ENCODE measurements at places on chromosomes 3 and 15.

- DNase-seq, result no peak
Measured at GRCh38 chr3:10292505-10293419, at the start of gene GHRL. Gene GHRL (minus strand): TSS chr3:10292947. CDS start chr3:10290180, 2,767 bp downstream.

GRCh38 chr3:73086071-73086494 lies 24.6 kb downstream of the EBLN2 start:
- DNase-seq, result peak; percentile 36

GRCh38 chr15:68616397-68616796 lies 37.6 kb downstream of the CORO2B start:
- no peak for DNase-seq

DNA sequence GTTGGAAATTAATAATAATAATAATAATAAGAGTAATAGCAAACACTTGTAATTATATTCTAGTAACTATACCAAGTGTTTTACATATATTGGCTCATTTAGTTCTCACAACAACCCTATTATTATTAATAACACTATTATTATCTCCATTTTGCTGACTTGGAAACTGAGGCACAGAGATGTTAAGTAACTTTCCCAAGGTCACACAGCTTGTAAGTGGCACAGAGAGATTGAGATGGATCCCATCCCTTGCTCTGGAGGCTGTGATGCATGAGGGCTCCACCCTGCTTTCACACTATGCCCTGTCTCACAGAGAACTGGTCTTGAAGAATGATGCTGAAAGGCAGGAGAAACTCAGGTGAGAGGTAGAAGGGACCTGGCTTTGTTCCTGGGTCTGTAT lies 31.9 kb downstream of the TRIM42 start:
- DNase-seq, result no peak

GRCh38 chr3:151303751-151304150 lies 12.9 kb downstream of the GPR87 start:
- DNase-seq, result no peak

- DNase-seq, result no peak
Measured at GRCh38 chr3:55815262-55815661, 328.2 kb upstream of the WNT5A start.

DNA sequence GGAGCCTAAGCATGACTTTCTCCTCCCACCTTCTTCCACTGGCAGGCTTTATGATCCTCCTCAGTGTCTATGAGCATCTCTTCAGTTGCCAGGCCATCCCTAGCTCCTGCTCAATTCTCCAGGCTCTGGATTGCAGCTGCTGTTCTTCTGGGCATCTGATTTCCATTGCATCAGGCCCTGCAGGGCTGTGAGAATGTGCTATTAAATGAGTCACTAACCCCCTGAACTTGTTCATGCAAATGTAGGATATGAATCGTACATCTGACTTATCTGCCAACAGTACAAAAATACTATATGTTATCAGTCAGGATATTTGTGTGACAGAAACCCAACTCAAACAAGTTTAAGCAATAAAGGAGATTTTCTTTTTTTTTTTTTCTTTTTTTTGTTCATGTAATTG lies 11.9 kb downstream of the GPR176 start:
- DNase-seq, result peak; percentile 95

DNA sequence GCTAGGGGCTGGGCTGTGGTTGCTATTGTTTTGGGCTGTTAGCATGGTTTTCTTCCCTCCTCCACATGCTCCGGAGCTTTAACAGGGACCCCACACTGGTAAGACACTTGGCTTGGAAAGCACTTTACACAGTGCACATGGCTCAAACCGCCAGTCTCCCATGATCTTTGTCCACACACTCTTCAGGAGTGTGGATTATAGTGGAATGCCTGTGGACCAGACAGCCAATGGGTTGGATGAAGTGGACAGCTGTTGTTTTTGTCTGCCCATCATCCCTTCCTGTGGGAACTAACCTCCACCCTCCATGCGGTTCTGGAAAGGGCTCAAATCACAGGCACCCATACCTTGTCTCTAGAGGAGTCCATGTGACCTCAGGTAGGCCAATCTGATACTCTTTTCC lies 10.0 kb downstream of the PAQR9 start:
- no peak for DNase-seq

DNA sequence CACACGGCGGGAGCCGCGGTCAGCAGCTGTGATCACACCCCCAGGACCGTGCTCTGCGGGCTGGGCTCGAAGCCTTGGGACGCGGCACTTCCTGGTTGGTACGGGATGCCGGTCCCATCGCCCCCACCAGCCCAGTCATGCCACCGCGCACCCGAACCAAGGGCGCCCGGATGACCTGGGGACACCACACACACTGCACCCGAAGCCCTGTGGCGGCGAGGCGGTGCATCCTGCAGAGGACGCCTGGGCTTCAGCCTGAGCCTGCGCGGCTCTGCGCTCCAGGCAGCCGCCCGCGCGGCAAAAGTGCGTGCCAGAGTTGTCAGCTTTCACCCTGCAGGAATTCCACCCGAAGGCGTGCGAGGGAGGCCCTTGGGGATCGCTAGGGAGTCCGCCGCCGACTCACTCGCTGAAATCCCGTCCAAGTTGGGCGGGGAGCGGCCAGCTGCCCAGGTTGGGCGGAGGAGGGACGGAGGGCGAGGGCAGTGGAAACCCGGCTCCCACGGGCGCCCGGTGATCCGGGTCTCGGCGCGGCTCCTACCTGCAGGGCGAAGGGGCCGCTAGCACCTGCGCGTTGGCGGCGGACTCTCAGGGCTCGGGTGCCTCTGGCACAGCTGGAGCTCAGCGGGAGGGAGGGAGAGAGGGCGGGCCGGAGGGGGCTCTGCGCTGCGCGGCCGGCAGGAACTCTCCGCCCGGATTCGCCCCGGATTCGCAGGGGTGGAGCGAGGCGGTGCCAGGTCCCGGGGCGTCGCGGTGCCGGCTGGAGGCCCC lies at the start of gene PLD1:
Gene PLD1 (minus strand): TSS at position 623 of the 768 bp plus-strand sequence. CDS start 72,432 bp downstream, outside the sequence.
- peak; percentile 94 for DNase-seq

- DNase-seq, result no peak
Measured at GRCh38 chr3:23114432-23114831, 88.7 kb upstream of the UBE2E2 start.

DNA sequence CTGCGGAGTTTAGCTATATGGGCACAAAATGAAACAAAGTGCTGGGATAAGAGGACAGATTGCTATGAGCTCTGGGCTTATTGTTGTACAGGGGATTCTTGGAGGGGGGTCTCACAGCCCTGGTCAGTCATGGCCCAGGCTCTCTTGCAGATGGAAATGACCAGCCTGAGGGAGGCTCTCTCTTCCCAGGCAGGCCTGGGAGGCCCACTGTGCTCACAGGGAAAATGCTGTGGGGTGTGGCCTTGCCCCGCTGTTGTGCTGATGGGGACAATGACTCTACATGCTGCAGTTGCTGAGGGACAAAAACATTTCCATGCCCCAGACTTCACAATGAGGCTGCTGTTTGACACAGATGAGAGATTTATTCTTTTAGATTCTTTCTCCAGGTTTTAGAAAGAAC lies 202.2 kb downstream of the KLF13 start:
- no peak for DNase-seq

DNA sequence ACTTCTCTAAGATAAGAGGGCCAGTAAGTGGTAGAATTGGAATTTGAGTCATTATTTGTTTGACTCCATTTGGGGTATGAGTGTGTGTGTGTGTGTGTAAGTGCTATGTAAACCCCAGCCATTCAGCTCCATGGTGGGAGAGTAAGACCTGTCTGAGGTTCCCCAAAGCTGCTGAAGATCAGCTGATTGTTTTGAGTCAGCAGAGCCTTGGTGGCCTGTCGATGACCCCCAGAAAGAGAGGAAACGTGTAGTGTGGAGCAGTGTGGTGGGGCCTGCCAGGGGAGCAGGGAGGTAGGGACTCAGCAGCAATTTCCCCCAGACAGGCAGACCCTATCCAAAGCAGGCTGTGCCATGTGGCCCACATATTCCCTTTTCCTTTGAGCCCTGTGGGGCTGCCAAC lies 5.3 kb downstream of the DVL3 start:
- DNase-seq, result peak; percentile 52

DNA sequence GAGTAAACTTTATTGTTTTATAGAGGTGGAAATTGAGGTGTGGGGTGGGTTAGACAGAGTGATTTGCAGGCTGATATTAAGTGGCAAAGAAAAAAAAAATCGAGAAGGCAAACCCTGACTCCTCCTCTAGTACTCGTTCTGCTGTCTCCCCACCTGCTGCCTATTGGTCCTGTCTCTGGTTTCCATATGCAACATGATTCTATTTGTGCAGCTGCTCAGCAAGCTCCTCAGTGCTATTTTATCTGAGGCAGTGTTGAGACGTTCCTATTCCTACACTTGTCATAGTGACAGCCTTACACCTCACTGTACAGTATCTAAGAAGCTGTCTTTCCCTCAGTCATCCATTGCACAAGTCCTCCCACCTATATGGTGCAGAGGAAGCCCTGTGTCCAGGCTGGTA lies 45.1 kb downstream of the RSL24D1 start:
- no peak for DNase-seq

DNA sequence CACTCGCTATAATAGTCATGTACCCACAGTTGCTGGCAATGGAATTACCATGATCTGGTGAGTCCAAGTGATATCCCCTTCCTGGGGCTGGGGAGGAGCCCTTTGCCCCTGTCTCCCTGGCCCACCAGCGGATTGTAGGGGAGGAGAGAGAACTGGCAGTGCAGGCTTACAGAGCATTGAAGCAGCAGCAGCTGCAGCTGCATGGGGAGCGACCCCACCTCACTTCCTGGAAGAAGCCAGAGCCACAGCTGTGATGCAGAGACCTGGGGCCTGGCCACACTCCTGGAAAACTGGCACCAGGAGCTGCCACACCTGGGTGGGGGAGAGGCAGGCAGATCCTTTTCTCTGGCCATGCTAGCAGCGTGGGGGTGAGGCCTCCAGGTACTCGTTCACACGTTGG lies 300.1 kb upstream of the PROK2 start:
- DNase-seq, result no peak

GRCh38 chr3:124928333-124929202 lies 6.0 kb downstream of the MUC13 start:
- peak; percentile 70 for DNase-seq

- DNase-seq, result peak; percentile 39
Measured at GRCh38 chr3:14371573-14372474, 30.6 kb upstream of the SLC6A6 start.

DNA sequence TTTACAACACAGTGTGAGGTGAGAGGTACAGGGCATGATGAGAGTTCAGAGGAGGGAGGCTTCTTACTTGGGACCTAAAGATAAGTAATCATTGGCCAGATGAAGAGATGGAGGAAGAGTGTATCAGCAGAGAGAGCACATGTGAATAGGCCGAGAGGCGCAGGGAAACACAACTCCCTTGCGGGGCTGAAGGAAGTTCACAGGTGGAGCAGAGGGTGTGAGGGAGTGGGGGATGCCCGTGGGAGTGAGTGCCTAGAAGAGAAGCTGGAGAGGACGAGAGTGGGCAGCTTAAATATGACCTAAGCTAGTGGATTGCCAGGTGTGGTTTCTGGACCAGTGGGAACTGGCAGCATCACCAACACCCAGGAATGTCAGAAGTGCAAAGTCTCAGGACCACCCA lies 98.2 kb upstream of the TBC1D5 start:
- no peak for DNase-seq

GRCh38 chr15:37595426-37595970 lies 338.9 kb upstream of the TMCO5A start:
- no peak for DNase-seq

DNA sequence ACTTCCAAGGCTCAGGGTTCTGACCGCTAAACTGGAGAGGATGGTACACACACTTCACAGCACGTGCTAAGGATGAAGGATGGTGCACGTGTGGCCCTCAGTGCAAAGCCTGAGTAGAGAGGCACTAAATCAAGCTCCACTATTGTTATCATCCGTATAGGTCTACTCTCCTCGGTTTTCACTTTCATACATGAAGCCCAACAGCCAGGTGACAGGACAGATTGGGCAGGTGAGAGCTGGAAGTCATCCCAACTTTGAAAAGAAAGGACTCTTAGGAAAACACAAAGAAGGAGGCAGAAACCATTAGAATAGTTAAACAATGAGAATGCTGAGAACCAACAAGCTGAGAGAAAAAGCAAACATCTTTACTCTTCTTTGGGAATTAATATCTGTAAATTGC lies 21.1 kb downstream of the MAGI1 start:
- DNase-seq, result no peak

GRCh38 chr3:49119439-49119838 lies 1.2 kb downstream of the USP19 start:
- no peak for DNase-seq

DNA sequence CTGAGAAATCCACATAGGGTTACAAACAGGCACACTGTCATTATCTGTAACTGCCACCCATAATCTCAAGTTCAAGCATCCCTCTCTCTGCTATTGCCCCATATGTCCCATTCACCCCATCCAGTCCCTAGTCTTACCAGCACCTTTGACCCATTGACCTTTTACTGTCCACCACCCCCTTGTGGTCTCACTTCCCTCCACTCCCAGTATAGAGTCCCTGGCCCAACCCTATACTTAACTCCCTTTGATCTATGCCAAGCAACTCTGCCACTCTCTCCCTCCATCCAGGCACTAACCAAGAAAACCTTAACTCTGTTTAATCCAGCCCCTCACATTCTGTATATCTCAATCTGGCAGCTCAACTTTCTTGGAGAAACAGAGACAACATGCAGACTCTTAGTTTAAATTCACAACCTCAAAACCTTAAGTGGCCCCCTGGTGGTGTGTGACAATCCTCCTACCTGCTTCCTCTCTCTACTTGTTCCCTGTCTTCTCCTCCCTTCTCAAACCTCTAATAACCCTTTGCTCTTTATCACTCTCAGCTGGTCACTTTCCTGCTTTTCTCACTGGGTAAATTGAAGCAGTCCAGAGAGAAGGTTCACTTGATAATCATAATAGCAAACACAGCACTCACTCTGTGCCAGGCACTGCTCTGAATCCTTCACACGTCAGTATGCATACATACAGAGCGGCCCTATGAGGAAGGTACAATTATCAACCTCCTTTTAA lies 162.7 kb downstream of the STT3B start:
- no peak for DNase-seq

GRCh38 chr3:162122405-162122804 lies 625.8 kb downstream of the OTOL1 start:
- DNase-seq, result peak; percentile 10

- DNase-seq, result no peak
Measured at GRCh38 chr3:40557575-40558161, 32.9 kb downstream of the ZNF621 start.

DNA sequence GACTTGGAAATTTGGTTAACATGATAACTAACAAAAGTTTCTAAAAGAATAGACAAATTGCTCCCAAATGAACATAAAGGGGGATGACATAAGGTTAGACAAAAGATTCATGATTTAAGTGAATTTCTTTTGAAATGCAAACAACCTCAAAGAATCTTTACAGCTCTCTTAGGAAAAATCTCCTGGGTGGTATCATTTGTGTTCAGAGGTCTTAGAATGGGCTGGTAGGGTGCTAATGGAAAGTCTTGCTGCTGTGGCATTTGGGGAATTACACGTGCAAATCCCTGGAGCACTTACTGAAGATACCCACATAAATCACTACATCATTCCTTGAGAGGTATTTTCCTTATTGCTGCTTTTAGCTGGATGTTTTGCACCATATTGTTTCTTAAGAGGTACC lies 14.4 kb upstream of the ROBO2 start:
- no peak for DNase-seq

Measured in fibroblast of skin of right quadriceps (primary cell).